ENCODE measurements at places on chromosomes 2 and 18. TPM values are rescaled to one million over a fixed set of nuclear protein-coding genes. Genes with fewer than 3 reads are reported as not detected.

GRCh38 chr18:35731701-35732100 lies 150.2 kb downstream of the GALNT1 start:
- H3K4me3 ChIP-seq, result no peak overlapping the region
- no peak overlapping the region for H3K27ac ChIP-seq
- H3K36me3 ChIP-seq, result no peaks in the 10 kb centered on the region
- no peak for DNase-seq
- peaks cover 10% of the 10 kb centered on the region for H3K4me1 ChIP-seq

DNA sequence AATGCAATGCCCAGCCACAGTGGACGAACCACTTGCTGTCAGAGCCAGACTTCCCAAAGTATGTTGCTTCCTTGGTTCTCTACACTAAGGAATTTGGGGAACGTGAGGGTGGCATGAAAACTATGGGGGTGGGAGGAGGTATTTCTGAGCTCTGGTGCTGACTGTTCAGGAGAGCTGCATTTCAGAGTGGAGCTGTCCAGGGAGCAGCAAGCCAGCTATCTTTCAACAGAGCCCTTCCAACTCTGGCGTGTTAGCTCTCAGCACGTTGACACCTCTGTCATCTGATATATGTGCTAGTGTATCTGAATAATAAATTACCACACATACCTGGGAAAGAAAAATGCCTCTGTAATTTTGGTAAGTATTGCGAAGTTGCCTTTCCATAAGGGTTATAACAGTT lies 66.1 kb downstream of the SAP130 start:
- no peaks in the 10 kb centered on the region for H3K27me3 ChIP-seq
- DNase-seq, result no peak
- no peak overlapping the region for H3K4me3 ChIP-seq
- no peaks in the 10 kb centered on the region for H3K4me1 ChIP-seq

GRCh38 chr2:56718413-56718812 lies 534.6 kb downstream of the CCDC85A start:
- H3K4me1 ChIP-seq, result peaks cover 2% of the 10 kb centered on the region
- H3K27ac ChIP-seq, result no peak overlapping the region
- DNase-seq, result no peak
- no peaks in the 10 kb centered on the region for H3K36me3 ChIP-seq

- H3K27ac ChIP-seq, result no peak overlapping the region
- peak; percentile 7 for DNase-seq
- no peak overlapping the region for H3K4me3 ChIP-seq
- H3K27me3 ChIP-seq, result no peaks in the 10 kb centered on the region
These were observed 267.8 kb upstream of the NCKAP5 start for GRCh38 chr2:133835821-133836619.

DNA sequence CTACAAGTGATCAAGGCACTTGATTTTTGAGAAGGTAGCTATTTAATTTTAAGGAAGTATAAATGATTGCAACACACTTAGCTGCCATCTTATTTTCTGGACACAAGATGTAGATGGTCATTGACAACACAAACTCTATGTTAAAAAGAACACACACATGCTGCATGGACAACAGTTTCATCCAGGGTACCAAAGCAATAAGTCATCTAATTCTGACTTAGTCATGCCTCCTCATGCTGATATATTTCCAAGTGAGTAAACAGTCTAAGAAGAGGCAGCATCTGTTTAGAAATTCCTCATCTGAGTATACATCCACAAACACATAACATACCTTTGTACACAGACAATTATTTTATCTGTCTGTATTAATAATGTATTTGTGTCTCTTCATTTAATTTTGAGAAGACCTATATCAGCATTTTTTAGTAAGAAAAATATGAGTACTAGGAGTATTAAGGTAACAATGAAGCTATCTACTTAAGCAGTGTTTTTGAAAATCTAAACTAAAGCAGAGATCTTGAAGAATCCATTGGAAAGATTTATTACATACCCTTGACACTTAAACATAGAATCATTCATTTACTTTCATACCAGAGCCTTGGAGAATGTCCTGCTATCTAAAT lies 84.9 kb downstream of the SCN1A start:
- H3K4me3 ChIP-seq, result no peak overlapping the region
- H3K27me3 ChIP-seq, result no peaks in the 10 kb centered on the region
- no peak overlapping the region for H3K27ac ChIP-seq
- DNase-seq, result no peak
- no peaks in the 10 kb centered on the region for H3K36me3 ChIP-seq

- H3K36me3 ChIP-seq, result no peaks in the 10 kb centered on the region
- H3K4me3 ChIP-seq, result no peak overlapping the region
- no peak overlapping the region for H3K27ac ChIP-seq
- DNase-seq, result no peak
- H3K27me3 ChIP-seq, result no peaks in the 10 kb centered on the region
- H3K4me1 ChIP-seq, result peaks cover 1% of the 10 kb centered on the region
These were observed 320.3 kb upstream of the VRK2 start for GRCh38 chr2:57726294-57726693.

UBR3 gene
- total RNA-seq, result 38.0 TPM

SERPINB10 gene
- total RNA-seq, result not detected

ATOH8 gene
- total RNA-seq, result 7.1 TPM

TMEFF2 gene
- total RNA-seq, result 46.8 TPM
